ENCODE measurements at places on chromosomes 2 and 18.

GRCh38 chr18:40708726-40709125 is 1246.3 kb upstream of the PIK3C3 start:
- no peak for DNase-seq

DNA sequence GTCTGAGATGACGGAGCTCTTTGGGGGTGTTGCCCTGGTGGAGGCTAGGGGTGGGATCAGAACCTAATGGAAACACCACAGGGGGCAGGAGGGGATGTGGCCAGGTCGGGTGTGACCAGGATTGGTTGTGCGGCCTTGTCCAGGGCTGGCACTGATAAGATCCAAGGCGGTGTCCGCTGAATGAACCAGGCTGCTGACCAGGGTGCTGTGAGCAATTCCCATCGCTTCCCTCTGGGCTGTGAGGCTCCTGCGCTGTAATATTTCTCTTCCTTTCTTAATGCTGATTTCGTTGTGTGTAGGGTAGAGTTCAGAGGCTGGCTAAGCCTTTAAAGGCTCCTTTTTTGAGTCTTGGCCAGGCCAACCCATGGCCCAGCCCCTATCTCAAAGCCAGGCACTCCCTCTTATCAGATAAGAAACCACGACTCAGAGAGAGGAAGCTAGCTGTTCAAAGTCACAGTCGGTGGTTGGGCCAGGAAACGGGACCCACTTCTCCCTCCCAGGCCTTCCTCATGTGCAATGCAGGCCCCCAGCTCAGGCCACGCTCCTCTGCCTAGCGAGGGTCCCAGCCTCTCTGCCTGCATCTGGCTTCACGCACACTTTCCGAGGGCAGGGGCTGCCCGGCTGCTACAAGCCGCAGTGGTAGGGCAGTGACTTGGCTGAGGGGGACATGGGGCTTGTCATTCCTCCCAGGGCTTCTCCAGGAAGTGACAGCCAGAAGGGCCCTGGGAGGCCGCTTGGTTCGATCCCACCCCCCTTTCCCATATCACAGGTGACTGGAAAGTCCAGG is 26.0 kb upstream of the FOSL2 start:
- no peak for DNase-seq

DNA sequence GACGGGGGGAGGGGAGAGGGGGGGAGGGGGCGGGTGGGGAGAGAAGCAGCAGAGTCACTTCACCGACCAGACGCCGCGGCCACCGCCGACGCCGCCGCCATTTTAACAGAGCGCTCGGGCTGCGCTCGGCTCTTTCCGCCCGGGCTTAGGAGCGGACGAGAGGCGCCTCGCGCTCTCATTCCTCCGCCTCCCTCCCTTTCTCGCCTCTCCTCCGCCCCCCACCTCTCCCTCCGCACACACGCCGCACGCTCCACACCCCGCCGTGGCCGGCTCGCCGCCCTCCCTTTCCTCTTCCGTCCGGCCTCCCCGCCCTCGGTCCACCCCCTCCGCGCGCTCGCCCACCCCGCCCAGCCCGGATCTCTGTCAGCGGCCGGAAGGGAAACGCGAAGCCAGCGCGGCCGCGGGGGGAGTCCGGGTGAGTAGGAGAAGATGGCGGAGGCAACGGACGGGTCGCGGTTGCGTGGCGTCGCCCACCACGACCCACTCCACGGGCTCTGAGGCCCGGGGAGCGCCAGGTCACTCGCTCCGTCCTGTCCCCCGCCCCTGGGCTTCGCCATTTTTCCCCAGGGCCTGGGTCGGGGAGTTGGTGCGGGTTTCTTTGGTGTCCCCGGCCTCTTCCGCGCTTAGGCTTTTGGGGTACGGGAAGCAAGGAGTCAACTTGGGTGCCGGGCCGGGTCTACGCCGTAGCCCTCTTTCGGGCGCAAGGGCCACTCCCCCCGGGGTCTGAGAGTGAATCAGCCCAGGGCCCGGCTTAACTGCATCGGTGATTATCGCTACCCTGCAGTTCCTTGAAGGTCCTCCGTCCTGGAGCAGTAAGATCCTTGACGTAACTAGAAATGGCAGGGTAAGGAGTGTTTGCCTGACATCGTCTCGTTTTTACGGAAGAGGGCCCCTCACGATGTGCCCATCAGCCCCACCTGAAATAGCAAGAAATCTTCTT is at the start of gene USP34:
Gene USP34, minus strand, starts transcription at position 123 of the 940 bp plus-strand sequence. CDS start 395 bp downstream, outside the sequence.
- peak; percentile 98 for DNase-seq

GRCh38 chr2:30561349-30561748 is 114.3 kb downstream of the LCLAT1 start:
- DNase-seq: no peak
